ENCODE measurements at places on chromosomes 6 and 20.

DNA sequence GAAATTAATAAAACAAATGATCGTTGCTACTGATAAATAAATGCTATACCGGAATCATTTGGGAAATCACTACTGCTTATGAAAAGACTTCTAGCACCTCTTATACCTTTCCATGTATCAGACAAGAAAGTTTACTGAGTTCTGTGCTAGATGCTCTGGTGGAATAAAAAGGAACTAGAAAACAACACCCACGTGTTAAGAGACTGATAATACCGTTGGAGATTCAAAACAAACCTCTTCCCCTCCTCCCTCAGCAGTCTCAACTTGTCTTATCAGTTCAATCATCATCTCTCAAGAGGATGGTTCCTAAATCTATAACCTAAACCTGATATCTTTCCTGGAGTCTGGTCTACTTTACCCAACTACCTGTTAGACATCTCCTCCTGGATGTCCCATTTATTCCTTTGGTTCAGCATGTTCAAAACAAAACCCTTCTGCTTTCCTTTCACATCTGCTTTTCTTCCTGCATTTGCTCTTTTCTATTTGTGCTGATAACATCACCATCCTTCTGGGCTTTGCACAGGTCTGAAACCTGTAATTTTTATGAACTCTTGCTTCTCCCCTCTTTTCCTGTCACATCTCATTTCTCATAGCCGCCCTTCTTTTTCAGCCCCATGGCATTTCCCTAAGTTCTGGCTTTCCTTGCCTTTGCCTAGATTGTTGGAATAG lies 122.2 kb downstream of the COL19A1 start:
- DNase-seq: no peak

- DNase-seq: peak; percentile 69
Observed at GRCh38 chr6:113381959-113382358, 475.2 kb upstream of the MARCKS start.

DNA sequence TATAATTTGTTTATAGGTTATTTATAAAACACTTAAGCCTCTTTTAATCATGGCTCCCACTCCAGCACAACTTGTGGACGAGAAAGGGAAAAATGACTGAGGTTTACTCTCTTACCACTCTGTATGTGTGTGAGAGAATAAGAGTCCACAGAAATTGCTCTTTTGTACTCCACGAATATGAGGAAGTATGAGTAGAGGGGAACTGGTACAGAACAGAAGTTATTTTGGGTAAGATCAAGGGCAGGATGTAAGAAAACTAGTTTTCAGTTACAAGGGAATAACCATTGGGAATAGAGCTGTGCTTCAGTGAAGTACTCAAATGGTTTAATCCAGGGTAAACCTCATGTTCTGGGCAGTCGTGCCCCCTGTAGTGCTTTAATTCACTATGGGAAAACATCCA lies 72.6 kb downstream of the REV3L start:
- peak; percentile 42 for DNase-seq

DNA sequence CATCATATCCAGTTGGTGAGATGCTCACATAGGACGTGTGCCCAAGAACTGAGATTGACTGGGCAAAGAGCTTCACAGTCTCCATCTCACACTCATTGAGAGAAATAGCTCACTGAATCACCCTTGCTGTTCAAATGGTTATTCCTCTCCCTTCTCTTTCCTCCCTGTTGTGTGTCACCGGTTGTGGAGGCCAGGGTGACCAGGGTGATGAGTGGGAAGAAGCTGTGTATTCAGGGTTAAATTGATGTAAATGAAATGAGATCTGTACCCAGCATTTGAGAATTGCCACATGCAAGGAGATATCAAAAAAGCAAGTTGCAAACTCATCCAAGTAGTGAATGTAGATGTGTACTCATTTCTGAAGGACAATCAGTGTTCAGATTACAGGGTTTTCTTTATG lies 36.6 kb upstream of the VAPB start:
- DNase-seq: no peak

DNA sequence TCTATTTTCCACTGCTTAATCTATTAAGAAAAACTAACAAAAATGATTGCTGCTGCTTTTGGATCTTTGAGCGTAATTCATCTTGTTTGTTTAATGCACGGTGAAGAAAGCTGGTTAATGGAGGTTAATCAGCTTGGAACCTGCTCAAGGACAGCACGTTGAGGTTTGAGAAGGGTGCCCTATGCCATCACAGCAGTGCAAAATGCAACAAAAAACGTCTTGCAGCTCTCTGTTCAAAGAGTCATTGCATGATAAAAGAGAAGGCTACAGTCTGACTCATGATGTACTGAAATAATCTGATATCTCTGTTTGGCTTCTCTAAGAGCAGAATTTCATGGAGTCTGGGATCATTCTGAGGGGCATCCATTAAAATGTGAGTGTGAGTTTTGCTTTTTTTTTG lies 80.6 kb upstream of the PREP start:
- no peak for DNase-seq

DNA sequence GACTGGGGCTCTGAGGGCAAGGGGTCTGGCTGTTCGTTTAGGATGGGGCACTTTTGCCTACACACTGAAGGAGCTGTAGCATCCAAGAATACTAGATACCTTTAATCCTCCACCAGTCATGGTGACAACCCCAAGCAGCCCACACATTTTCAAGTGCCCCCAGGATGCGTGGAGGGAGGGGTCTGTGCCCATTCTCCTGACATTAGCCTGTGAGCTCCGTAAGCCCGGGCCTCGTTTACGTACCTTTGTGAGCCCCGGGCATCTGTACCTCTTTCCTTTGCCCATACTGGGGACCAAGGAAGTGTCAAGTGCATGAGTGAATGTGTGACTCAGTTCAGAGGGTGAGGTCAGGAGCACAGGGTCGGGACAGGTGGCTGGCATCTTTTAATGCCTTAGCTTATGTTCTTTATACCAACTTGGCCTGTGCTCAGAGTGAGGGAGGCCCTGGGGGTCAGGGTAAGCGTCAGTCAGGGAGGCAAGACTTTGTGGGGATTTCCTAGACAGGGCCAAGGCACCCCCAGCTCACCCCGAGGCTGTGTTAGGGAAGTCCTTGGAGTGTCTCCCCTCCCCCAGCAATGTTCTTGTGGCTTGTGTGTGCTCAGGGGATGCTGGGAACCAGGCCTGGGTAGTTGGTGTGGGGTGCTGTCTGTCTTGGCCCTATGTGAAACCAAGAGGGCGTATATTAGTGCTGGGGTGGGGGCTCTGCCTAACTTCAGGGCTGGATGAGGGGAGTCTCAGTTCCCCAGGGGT lies 12.9 kb downstream of the VEGFA start:
- DNase-seq: no peak

Measured in hematopoietic multipotent progenitor cell treated with erythropoietin and hydrocortisone succinate and interleukin-3 and kit ligand, for 4 days (in vitro differentiated cells).